ENCODE measurements at places on chromosomes 13 and 19. TPM values are rescaled to one million over a fixed set of nuclear protein-coding genes. Genes with fewer than 3 reads are reported as not detected.
A peak's percentile ranks its signal among the peaks of the same experiment; 100 is the strongest.

Gene OVOL3
- total RNA-seq, result not detected

- no peak for DNase-seq
These were observed 1262.5 kb downstream of the EFNB2 start for GRCh38 chr13:105272660-105273631.

DNA sequence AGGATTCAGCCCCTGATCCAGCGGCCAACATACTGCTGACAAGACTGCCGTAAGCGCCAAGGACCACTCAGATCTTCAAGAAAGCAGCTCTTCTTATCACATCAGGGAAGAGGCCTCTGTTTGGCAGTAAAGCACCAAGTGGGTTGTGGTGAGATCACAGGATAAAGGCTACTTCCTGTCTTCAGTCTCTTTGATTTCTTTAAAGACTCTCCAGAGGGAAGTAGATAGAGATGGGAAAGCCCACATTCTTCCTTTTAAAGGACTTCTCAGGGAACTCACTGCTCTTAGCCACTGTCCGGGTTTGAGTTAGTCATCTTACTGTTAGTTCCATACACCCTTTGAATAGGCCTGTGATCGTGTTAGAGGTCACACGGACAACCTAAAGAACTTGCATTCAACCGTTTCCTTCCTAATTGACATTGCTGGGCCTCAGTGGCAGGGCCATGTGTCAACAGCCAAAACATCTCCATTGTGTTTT is 47.2 kb upstream of the POMP start:
- DNase-seq, result peak; percentile 24

DNA sequence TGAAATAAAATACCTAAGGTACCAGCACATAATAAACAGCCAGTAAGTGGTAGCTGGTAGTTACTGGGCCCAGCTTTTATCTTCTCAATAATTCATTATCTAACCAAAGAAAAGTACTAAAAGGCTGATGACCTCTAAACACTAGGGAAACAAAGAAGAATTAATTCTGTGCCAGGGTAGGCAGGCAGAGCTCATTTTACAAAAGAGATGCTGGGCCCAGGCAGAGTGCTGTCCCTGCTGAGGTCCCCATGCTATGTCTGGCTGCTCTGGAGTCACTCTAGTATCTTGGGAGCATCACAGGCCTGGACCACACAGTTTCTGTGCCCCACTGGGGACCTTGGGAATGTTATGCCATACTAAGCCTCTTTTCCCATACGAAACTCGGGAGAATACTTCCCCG is 18.2 kb downstream of the ZNF507 start:
- no peak for DNase-seq

DNA sequence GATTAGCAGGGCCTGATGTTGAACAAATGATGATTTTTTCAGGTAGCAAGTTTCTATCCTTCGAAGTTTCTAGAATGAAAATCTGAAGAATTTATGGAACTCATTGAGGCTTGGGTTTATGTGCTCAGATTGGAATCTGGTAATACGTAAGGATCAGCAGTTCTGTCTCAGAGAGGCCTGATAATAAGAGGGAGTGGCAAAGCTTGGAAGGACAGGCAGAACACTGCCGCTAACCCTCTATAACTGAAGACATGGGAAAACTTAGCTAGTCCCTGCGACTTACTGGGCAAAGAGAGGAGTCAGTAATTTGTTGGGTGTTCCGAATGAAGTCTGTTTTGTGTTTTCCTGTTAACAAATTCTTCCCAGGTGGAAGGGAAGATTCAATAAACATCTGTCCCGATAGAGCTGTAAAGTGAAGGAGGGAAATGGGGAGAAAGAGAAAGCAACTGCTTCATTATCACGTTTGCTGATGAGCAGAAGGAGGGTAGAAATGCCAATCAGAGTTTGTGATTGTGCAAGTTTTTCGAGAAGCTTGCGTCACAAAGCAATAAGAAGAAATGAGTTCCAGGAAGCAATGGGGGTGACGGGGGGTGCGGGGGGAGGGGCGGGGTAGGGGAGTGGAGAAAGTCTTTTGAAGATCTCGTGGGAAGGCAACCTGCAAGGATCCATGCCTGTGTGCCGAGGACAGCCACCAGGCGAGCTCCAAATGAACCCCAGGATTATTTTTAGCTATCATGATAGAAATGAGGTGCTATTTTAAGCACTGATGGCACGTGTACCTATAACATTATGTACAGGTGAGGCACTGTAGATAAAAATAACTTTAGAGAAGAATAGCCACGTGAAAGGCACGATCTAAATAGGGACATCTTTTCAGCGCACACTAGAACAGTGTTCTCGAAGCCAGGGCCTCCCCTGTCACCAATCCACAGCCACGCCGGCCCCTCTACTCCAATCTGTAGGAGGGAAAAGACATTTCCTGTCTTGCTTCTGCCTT is 224.1 kb downstream of the FGF9 start:
- DNase-seq, result no peak

Measured in K562 (cell line).